Glutamatergic neuron (in vitro differentiated cells): ENCODE measurements at places on chromosomes 6 and 20. TPM values are rescaled to one million over a fixed set of nuclear protein-coding genes. Genes with fewer than 3 reads are reported as not detected.

Gene LY6G6F
- not detected for total RNA-seq

Gene RNF182
- total RNA-seq, result 1.8 TPM

Gene CCDC167
- 58.4 TPM for total RNA-seq

Gene EYA4
- not detected for total RNA-seq

Gene KHDC1L
- 2.2 TPM for total RNA-seq

Gene NKAIN4
- total RNA-seq, result 183 TPM

Gene REM1
- total RNA-seq, result 2.8 TPM

- DNase-seq, result no peak
- H3K4me3 ChIP-seq, result peak overlapping the region; percentile 36
- peaks cover 5% of the 10 kb centered on the region for H3K27me3 ChIP-seq
- H3K27ac ChIP-seq, result no peak overlapping the region
- H3K4me1 ChIP-seq, result peaks cover 19% of the 10 kb centered on the region
Observed at GRCh38 chr6:79943133-79943532, 4.2 kb downstream of the ELOVL4 start.

DNA sequence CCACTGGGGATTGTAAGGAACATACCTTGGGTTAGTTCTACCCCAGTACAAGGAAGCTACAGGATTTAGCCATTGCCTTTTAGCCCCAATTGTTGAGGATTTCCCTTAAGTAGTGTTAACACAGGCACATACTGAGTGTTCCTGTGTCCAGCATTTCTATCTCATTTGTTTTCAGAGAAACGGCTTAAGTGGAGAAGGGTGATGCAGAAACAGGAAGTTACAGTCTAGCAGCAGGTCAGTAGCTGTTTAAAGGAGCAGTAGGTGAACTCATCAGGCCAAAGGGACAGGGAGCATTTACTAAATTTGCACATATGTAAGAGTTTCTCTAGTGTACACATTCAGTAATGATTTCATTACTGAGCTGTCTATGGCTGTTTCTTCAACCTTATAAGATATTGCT lies 644.2 kb upstream of the GJE1 start:
- H3K4me3 ChIP-seq, result no peak overlapping the region
- H3K27ac ChIP-seq, result no peak overlapping the region
- DNase-seq, result no peak
- H3K36me3 ChIP-seq, result no peaks in the 10 kb centered on the region
- H3K4me1 ChIP-seq, result no peaks in the 10 kb centered on the region

GRCh38 chr20:5160882-5161281 lies 34.1 kb downstream of the CDS2 start:
- H3K36me3 ChIP-seq, result no peaks in the 10 kb centered on the region
- H3K4me3 ChIP-seq, result no peak overlapping the region

- H3K27me3 ChIP-seq, result no peaks in the 10 kb centered on the region
- no peaks in the 10 kb centered on the region for H3K4me1 ChIP-seq
- no peaks in the 10 kb centered on the region for H3K36me3 ChIP-seq
- no peak overlapping the region for H3K4me3 ChIP-seq
- H3K27ac ChIP-seq, result no peak overlapping the region
Observed at GRCh38 chr20:44388466-44389023, 33.0 kb downstream of the HNF4A start.

DNA sequence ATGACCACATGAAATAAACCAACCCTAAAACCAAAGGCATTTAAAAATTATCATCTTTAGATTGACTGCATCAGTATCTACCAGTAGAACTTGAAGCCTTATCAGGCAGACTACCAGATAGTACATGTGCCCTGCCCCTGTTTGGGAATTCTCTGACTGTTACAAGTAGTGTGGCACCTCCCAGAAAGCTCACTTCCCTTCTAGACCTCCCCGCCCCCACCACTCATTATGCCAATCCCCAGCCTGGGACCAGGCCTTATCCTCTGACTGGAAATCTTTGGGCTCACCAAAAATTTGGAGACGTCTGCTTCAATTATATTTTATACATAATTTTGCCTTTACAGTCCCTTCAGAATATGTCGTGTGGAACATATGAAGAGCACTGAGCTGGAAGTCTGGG lies 155.6 kb downstream of the TFAP2B start:
- no peaks in the 10 kb centered on the region for H3K27me3 ChIP-seq
- no peaks in the 10 kb centered on the region for H3K36me3 ChIP-seq
- H3K4me1 ChIP-seq, result no peaks in the 10 kb centered on the region
- DNase-seq, result no peak
- H3K27ac ChIP-seq, result no peak overlapping the region

- H3K27ac ChIP-seq, result no peak overlapping the region
- peaks cover 4% of the 10 kb centered on the region for H3K27me3 ChIP-seq
- no peak for DNase-seq
- H3K4me1 ChIP-seq, result peaks cover 14% of the 10 kb centered on the region
- H3K36me3 ChIP-seq, result no peaks in the 10 kb centered on the region
Observed at GRCh38 chr20:9102456-9102855, 33.6 kb downstream of the PLCB4 start.

DNA sequence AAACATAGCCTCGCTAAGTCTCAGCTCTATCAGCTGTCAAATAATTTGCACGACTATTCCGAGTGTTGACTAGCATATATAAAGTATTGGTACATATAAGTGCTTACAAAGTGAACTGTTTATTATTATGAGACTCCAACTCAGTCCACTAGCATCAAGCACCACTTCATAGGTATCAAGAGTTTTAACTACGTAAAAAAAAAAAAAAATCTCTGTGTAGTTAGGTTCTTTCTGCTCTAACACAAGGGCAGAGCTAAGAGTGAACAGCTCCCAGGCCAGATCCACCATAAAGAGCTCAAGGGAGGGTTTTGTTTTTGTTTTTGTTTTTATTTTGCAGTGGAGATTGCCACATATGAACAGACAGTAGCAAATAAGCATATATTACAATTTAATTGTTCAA lies 309.8 kb upstream of the SGK1 start:
- no peaks in the 10 kb centered on the region for H3K36me3 ChIP-seq
- H3K27me3 ChIP-seq, result no peaks in the 10 kb centered on the region
- no peaks in the 10 kb centered on the region for H3K4me1 ChIP-seq
- no peak for DNase-seq

DNA sequence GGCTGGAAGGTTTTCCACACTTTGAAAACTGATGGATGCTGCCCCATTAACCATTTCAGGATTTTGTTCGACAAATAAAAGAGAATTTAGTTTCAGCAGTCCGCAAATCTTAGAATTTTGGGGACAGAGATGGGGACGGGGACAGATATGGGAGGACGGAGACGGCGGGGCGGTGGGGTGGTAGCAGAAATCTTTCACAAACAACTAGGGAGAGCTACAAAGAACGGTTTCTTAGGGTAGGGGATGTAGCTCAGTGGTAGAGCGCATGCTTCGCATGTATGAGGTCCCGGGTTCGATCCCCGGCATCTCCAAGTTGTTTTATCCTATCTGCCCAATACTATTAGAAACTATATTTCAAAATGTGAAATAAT lies 15.1 kb downstream of the HMGN4 start:
- H3K4me1 ChIP-seq, result peaks cover 5% of the 10 kb centered on the region
- H3K27ac ChIP-seq, result no peak overlapping the region
- DNase-seq, result peak; percentile 72
- H3K27me3 ChIP-seq, result peaks cover 7% of the 10 kb centered on the region
- H3K4me3 ChIP-seq, result no peak overlapping the region

GRCh38 chr6:165556116-165556843 lies 106.8 kb downstream of the PDE10A start:
- no peaks in the 10 kb centered on the region for H3K4me1 ChIP-seq
- H3K27ac ChIP-seq, result no peak overlapping the region
- H3K27me3 ChIP-seq, result peaks cover 2% of the 10 kb centered on the region
- H3K4me3 ChIP-seq, result no peak overlapping the region
- peaks cover 8% of the 10 kb centered on the region for H3K36me3 ChIP-seq

GRCh38 chr20:17501701-17502100 lies 29.5 kb downstream of the BFSP1 start:
- no peaks in the 10 kb centered on the region for H3K36me3 ChIP-seq
- DNase-seq, result no peak
- peaks cover 2% of the 10 kb centered on the region for H3K4me1 ChIP-seq
- H3K27ac ChIP-seq, result no peak overlapping the region

DNA sequence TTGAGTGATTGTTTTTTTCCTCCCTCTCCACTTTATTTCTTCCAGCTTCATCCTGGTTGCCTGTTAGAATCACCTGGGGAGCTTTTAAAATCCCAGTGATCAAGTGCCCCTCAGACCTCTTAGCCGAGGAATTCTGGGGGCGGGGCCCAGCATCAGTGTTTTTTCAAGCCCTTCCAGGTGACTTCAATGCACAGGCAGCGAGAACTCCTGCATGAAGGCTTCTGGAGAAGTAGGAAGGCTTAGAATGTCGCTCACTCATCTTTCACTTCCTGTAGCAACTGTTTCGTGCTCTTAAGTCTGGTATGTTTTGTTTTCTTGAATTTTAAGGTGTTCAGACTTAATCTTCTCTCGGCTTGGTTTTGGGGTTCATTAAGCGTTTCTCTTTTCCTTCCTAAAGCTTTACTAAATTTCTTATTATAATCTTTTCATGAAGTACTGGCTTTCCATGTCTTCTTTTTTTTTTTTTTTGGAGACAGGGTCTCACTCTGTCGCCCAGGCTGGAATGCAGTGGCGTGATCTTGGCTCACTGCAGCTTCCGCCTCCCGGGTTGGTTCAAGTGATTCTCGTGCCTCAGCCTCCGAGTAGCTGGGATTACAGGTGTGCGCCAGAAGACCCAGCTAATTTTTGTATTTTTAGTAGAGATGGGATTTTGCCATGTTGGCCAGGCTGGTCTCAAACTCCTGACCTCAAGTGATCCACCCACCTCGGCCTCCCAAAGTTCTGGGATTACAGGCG lies 30.9 kb upstream of the TULP1 start:
- H3K36me3 ChIP-seq, result peaks cover 12% of the 10 kb centered on the region
- no peak for DNase-seq
- H3K27ac ChIP-seq, result no peak overlapping the region
- no peak overlapping the region for H3K4me3 ChIP-seq

GRCh38 chr6:64100702-64101303 lies 465.2 kb downstream of the PHF3 start:
- H3K4me3 ChIP-seq, result no peak overlapping the region
- H3K27ac ChIP-seq, result no peak overlapping the region
- DNase-seq, result no peak
- H3K36me3 ChIP-seq, result peaks cover 4% of the 10 kb centered on the region
- H3K27me3 ChIP-seq, result no peaks in the 10 kb centered on the region
- H3K4me1 ChIP-seq, result no peaks in the 10 kb centered on the region

GRCh38 chr6:13565921-13566320 lies 8.5 kb upstream of the SIRT5 start:
- H3K4me1 ChIP-seq, result no peaks in the 10 kb centered on the region
- no peak overlapping the region for H3K27ac ChIP-seq
- no peak overlapping the region for H3K4me3 ChIP-seq
- H3K36me3 ChIP-seq, result no peaks in the 10 kb centered on the region
- no peak for DNase-seq

GRCh38 chr6:164144316-164144715 lies 729.8 kb downstream of the QKI start:
- H3K4me1 ChIP-seq, result peaks cover 3% of the 10 kb centered on the region
- no peaks in the 10 kb centered on the region for H3K36me3 ChIP-seq
- H3K4me3 ChIP-seq, result no peak overlapping the region
- no peak overlapping the region for H3K27ac ChIP-seq
- no peaks in the 10 kb centered on the region for H3K27me3 ChIP-seq

DNA sequence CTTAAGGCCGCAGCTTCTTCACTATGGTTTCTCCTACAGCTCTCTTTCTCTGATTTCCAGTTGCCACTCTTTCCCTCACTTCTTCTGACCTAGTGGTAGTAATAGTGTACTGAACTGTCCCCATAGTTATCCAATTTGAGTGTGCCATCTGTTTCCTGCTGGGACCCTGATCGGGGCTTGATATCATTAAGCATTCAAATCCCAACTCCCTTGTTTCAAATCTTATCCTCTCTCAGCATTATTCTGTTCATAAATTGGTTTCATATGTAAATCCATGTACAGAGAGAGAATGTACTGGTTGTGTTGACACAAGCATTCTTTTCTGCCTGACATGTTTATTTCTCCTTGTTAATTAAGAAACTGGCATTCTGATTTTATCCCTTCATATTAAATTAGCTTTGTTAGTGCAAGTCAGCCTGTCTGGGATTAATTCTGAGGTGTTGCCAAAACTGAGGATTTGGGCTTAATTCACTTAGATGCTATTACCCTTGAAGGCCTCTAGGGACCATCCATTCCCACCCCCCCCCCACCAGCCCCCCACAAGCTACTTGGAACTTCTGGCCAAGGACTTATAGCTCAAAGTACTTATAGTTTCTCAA lies 84.6 kb upstream of the PROKR2 start:
- H3K4me1 ChIP-seq, result peaks cover 4% of the 10 kb centered on the region
- peaks cover 4% of the 10 kb centered on the region for H3K36me3 ChIP-seq
- H3K27me3 ChIP-seq, result no peaks in the 10 kb centered on the region
- no peak overlapping the region for H3K27ac ChIP-seq
- no peak overlapping the region for H3K4me3 ChIP-seq

GRCh38 chr6:23851522-23851921 lies 274.5 kb upstream of the NRSN1 start:
- no peak overlapping the region for H3K4me3 ChIP-seq
- H3K27me3 ChIP-seq, result no peaks in the 10 kb centered on the region
- no peaks in the 10 kb centered on the region for H3K36me3 ChIP-seq
- no peak for DNase-seq
- no peak overlapping the region for H3K27ac ChIP-seq

DNA sequence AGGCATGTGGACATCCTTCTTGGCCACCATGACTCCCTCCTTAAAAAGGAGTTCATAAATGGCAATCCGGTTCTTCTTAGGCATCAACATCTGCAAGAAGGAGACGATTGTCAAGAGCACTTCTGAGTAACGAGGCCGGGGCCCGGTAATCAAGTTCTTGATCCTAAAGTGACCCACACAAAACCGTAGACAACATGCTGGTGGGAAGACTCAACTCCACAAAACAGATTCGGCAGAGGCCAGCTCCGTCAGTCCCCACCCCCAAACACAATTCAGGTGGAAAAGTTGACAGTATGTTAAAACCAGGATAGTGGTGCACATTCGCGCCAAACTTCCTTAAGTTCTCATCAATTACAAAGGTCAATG lies 754 bp downstream of the RPS10 start:
- H3K4me3 ChIP-seq, result peak overlapping the region; percentile 95
- no peak for DNase-seq
- no peaks in the 10 kb centered on the region for H3K4me1 ChIP-seq
- H3K27me3 ChIP-seq, result no peaks in the 10 kb centered on the region
- H3K27ac ChIP-seq, result peak overlapping the region; percentile 96

DNA sequence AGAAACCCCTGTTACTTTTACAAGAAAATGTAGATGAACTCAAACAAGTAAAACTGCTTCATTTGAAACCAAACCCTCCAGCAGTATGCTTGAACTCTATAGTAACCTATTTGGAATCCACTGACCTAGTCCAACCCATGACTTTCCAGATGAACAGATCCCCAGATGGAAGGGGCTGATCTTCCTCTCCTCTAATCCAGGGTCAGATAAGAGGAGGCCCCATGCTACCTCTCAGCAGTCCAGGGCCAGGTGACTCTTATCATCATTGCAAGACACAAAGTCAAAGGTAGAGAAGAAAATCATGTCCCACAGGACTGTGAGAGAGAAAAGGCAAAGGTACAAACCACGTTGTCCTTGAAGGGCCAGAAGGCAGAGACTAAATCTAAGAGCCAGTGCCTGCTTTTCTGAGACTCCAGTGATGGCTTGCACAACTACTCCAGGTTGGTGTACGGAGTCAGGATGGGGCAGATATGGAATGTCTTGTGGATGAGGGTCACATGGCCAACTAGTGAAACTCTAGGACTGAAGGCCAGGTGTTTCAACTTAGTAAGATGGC lies 81.4 kb upstream of the MYLIP start:
- DNase-seq, result no peak
- H3K27ac ChIP-seq, result no peak overlapping the region
- no peaks in the 10 kb centered on the region for H3K36me3 ChIP-seq

- H3K4me3 ChIP-seq, result no peak overlapping the region
- H3K27ac ChIP-seq, result no peak overlapping the region
- H3K27me3 ChIP-seq, result peaks cover 7% of the 10 kb centered on the region
- no peaks in the 10 kb centered on the region for H3K4me1 ChIP-seq
Observed at GRCh38 chr6:113690281-113691259, 166.6 kb upstream of the MARCKS start.

- no peak for DNase-seq
- peaks cover 6% of the 10 kb centered on the region for H3K36me3 ChIP-seq
- no peak overlapping the region for H3K27ac ChIP-seq
- peaks cover 6% of the 10 kb centered on the region for H3K27me3 ChIP-seq
Observed at GRCh38 chr20:46772901-46773300, 63.5 kb downstream of the SLC2A10 start.
